ENCODE measurements at places on chromosomes 7 and 10. TPM values are rescaled to one million over a fixed set of nuclear protein-coding genes. Genes with fewer than 3 reads are reported as not detected.

ZNF365 gene
- 7.2 TPM for total RNA-seq

CYP3A7 gene
- 0.74 TPM for total RNA-seq

CALCR gene
- not detected for total RNA-seq

CHST3 gene
- total RNA-seq: 19.3 TPM

PYROXD2 gene
- total RNA-seq: 10.2 TPM

DLX6 gene
- not detected for total RNA-seq

SLC26A5 gene
- total RNA-seq: not detected

RBM20 gene
- 0.08 TPM for total RNA-seq

BEND7 gene
- 3.2 TPM for total RNA-seq

CPED1 gene
- total RNA-seq: 30.0 TPM

HSPB1 gene
- 91.8 TPM for total RNA-seq

PKD1L1 gene
- total RNA-seq: under 0.01 TPM

CPVL gene
- total RNA-seq: 3.2 TPM

AZGP1 gene
- not detected for total RNA-seq

HSPA12A gene
- 10.3 TPM for total RNA-seq

SLC39A12 gene
- not detected for total RNA-seq

SSC4D gene
- 0.36 TPM for total RNA-seq

PRLHR gene
- not detected for total RNA-seq

NPTX2 gene
- 2.5 TPM for total RNA-seq

DMBT1 gene
- total RNA-seq: under 0.01 TPM

GNAI1 gene
- total RNA-seq: 46.7 TPM

PON1 gene
- total RNA-seq: not detected

ADAM22 gene
- 2.4 TPM for total RNA-seq

LRRN3 gene
- total RNA-seq: 2.7 TPM

ZNF438 gene
- total RNA-seq: 8.0 TPM

GHRHR gene
- not detected for total RNA-seq

CCL24 gene
- total RNA-seq: not detected

ADIRF gene
- total RNA-seq: 48.4 TPM

CLCN1 gene
- 0.16 TPM for total RNA-seq

HYAL4 gene
- not detected for total RNA-seq

SEMA3D gene
- 51.2 TPM for total RNA-seq

PPP1R17 gene
- total RNA-seq: not detected

JCAD gene
- 27.9 TPM for total RNA-seq

CLDN3 gene
- not detected for total RNA-seq

MYO1G gene
- total RNA-seq: 0.09 TPM

TUBAL3 gene
- total RNA-seq: not detected

NEURL1 gene
- 0.27 TPM for total RNA-seq

OR2A42 gene
- total RNA-seq: not detected

ACTL6B gene
- total RNA-seq: not detected

SMKR1 gene
- total RNA-seq: 0.65 TPM

ZNF425 gene
- total RNA-seq: 4.3 TPM

IQUB gene
- total RNA-seq: 0.81 TPM

LIPN gene
- total RNA-seq: not detected

VWA2 gene
- not detected for total RNA-seq

THSD7A gene
- total RNA-seq: 2.5 TPM

ADAP1 gene
- total RNA-seq: 0.57 TPM

NPFFR1 gene
- total RNA-seq: not detected
